Osteocyte (in vitro differentiated cells): ENCODE measurements at places on chromosomes 4 and X. TPM values are rescaled to one million over a fixed set of nuclear protein-coding genes. Genes with fewer than 3 reads are reported as not detected.

DNA sequence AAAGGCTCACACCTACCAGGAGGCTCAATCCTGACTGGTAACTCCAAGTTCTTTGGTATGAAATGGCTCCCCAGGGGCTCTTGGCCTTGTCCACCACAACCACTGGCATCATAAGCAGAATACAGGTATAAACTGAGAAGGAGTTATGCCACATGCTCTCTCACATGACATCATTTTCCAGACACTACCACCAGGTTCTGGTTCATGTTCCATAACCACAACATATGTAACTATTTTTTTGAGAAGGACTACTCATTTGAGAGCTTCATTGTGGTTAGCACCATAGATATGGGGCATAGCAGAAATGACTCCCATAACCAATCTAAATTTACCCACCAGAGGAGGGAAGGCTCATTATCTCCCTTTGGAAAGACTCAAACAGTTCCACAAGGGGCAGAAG lies 19.6 kb downstream of the PRDM5 start:
- peaks cover 7% of the 10 kb centered on the region for H3K36me3 ChIP-seq
- no peaks in the 10 kb centered on the region for H3K27me3 ChIP-seq
- no peak overlapping the region for H3K4me3 ChIP-seq

DNA sequence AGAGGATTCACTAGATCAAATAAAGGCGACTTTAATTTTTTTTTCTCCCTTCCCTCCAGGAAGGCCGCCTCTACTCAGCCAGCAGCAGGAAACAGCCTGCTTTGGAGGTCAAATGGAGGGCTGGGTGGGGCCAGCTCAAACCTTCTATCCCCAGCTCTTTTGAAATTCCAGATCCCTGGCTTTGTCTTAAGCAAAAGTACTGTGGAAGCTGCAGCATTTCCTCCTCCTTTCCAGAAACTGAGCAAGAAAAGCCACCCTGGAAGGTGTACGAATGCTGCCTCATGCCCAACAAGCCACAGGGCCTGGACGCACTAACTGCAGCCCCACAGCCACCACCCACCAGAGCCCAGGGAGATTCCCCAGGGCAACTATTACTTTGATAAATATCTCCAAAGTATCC lies 55.1 kb upstream of the ZCCHC13 start:
- H3K27ac ChIP-seq, result peak overlapping the region; percentile 68
- H3K4me1 ChIP-seq, result peaks cover 37% of the 10 kb centered on the region
- no peaks in the 10 kb centered on the region for H3K27me3 ChIP-seq
- H3K36me3 ChIP-seq, result peaks cover 15% of the 10 kb centered on the region

- H3K4me3 ChIP-seq, result no peak overlapping the region
- no peaks in the 10 kb centered on the region for H3K27me3 ChIP-seq
- H3K4me1 ChIP-seq, result peaks cover 13% of the 10 kb centered on the region
- H3K36me3 ChIP-seq, result no peaks in the 10 kb centered on the region
- H3K27ac ChIP-seq, result no peak overlapping the region
These were observed 59.4 kb upstream of the HELT start for GRCh38 chr4:184958923-184959210.

GRCh38 chr4:142144813-142145212 lies 508.4 kb downstream of the IL15 start:
- no peaks in the 10 kb centered on the region for H3K27me3 ChIP-seq
- peaks cover 8% of the 10 kb centered on the region for H3K36me3 ChIP-seq
- H3K4me3 ChIP-seq, result no peak overlapping the region
- DNase-seq, result no peak
- H3K4me1 ChIP-seq, result peaks cover 3% of the 10 kb centered on the region

Gene ADGRA3
- 32.2 and 34.0 TPM in 2 replicates for total RNA-seq

Gene ZCCHC18
- total RNA-seq, result 5.2 and 6.4 TPM in 2 replicates

Gene WDR19
- total RNA-seq, result 42.5 and 45.9 TPM in 2 replicates

Gene CT45A6
- total RNA-seq, result not detected in 2 replicates
